Left lung (tissue), 14 donors: ENCODE measurements at places on chromosomes 11 and 22. TPM values are rescaled to one million over a fixed set of nuclear protein-coding genes. Genes with fewer than 3 reads are reported as not detected.

KCNE3 gene
- polyA plus RNA-seq, result 13.4 TPM

OR5B17 gene
- not detected for polyA plus RNA-seq

DEUP1 gene
- polyA plus RNA-seq, result 2.8 TPM

TUBA8 gene
- 2.2 TPM for polyA plus RNA-seq

QSER1 gene
- polyA plus RNA-seq, result 41.3 TPM

A4GALT gene
- 2.6 TPM for polyA plus RNA-seq

SCGB1C1 gene
- polyA plus RNA-seq, result not detected

MUC2 gene
- polyA plus RNA-seq, result 0.03 TPM

APOL3 gene
- 39.8 TPM for polyA plus RNA-seq

SLN gene
- not detected for polyA plus RNA-seq

KCNK4 gene
- polyA plus RNA-seq, result not detected

PYGM gene
- polyA plus RNA-seq, result 2.2 TPM

OR2D2 gene
- polyA plus RNA-seq, result not detected

HBE1 gene
- 33.7 TPM for polyA plus RNA-seq

KDELR3 gene
- polyA plus RNA-seq, result 5.5 TPM

GRIA4 gene
- polyA plus RNA-seq, result 0.65 TPM

CXCR5 gene
- not detected for polyA plus RNA-seq

KIRREL3 gene
- 2.1 TPM for polyA plus RNA-seq

ST14 gene
- 33.1 TPM for polyA plus RNA-seq

SYVN1 gene
- polyA plus RNA-seq, result 38.9 TPM

TP53I11 gene
- 53.1 TPM for polyA plus RNA-seq

OR52I2 gene
- polyA plus RNA-seq, result 0.03 TPM

NXPE2 gene
- polyA plus RNA-seq, result 0.23 TPM

PKDREJ gene
- polyA plus RNA-seq, result 0.76 TPM

SERPINH1 gene
- 464 TPM for polyA plus RNA-seq

C11orf91 gene
- not detected for polyA plus RNA-seq

PLAAT4 gene
- 7.2 TPM for polyA plus RNA-seq

TRIM66 gene
- polyA plus RNA-seq, result 11.4 TPM

OR52N4 gene
- polyA plus RNA-seq, result not detected

UEVLD gene
- polyA plus RNA-seq, result 20.6 TPM

SEPTIN3 gene
- 1.4 TPM for polyA plus RNA-seq

PDE3B gene
- 31.4 TPM for polyA plus RNA-seq

FADD gene
- polyA plus RNA-seq, result 13.1 TPM

CARD10 gene
- 19.7 TPM for polyA plus RNA-seq

ASRGL1 gene
- polyA plus RNA-seq, result 2.5 TPM

CFAP300 gene
- 11.2 TPM for polyA plus RNA-seq

NXPE1 gene
- polyA plus RNA-seq, result 0.15 TPM

LINC01488 gene
- 0.07 TPM for polyA plus RNA-seq

PANX3 gene
- not detected for polyA plus RNA-seq

INSC gene
- polyA plus RNA-seq, result 0.56 TPM

OR56A3 gene
- not detected for polyA plus RNA-seq

MLC1 gene
- polyA plus RNA-seq, result 3.0 TPM

GLB1L3 gene
- 0.13 TPM for polyA plus RNA-seq

SCGB1A1 gene
- 15.6 TPM for polyA plus RNA-seq

SLC37A2 gene
- polyA plus RNA-seq, result 3.2 TPM

CDC42EP2 gene
- 8.7 TPM for polyA plus RNA-seq

OR2AT4 gene
- 0.04 TPM for polyA plus RNA-seq

MS4A4E gene
- 1.2 TPM for polyA plus RNA-seq

SAA4 gene
- not detected for polyA plus RNA-seq

FAT3 gene
- polyA plus RNA-seq, result 73.3 TPM

TYMP gene
- polyA plus RNA-seq, result 4.4 TPM

B3GAT1 gene
- 0.30 TPM for polyA plus RNA-seq

KCNJ11 gene
- polyA plus RNA-seq, result 8.0 TPM

MMP1 gene
- polyA plus RNA-seq, result 1.3 TPM

FAM180B gene
- polyA plus RNA-seq, result 0.28 TPM

CBLIF gene
- not detected for polyA plus RNA-seq

MRGPRE gene
- polyA plus RNA-seq, result not detected
